Stimulated activated CD4-positive, alpha-beta T cell treated with anti-CD3 and anti-CD28 coated beads, Interleukin-1b, Interleukin-23, amount 100 ng/mL, for 4 hours (primary cell): ENCODE measurements at places on chromosomes 16 and 17.
A peak's percentile ranks its signal among the peaks of the same experiment; 100 is the strongest.

DNA sequence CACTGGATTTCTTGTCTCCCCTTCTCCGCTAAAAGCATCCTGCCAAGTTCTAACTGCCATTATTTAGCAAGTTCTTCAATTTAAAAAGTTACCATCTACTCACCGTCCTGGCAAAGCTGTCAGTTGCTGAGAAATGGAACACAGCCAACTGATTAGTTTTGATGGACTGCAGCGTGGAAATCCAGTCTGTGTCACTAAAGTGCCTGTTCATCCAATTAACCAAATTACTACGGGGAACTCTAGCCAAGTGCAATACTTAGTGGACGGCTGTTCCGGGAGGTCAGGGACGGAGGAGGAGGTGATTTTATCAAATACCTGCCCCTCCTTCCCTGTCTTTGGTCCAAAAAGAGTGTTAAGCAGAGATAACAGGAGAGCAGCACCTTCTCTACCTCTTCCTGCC, 260.7 kb downstream of the MAF start:
- DNase-seq, result no peak

- peak; percentile 47 for DNase-seq
Observed at GRCh38 chr17:8121681-8122421, 2.1 kb downstream of the HES7 start.

GRCh38 chr17:81394377-81394920, 808 bp upstream of the BAHCC1 start:
- no peak for DNase-seq

DNA sequence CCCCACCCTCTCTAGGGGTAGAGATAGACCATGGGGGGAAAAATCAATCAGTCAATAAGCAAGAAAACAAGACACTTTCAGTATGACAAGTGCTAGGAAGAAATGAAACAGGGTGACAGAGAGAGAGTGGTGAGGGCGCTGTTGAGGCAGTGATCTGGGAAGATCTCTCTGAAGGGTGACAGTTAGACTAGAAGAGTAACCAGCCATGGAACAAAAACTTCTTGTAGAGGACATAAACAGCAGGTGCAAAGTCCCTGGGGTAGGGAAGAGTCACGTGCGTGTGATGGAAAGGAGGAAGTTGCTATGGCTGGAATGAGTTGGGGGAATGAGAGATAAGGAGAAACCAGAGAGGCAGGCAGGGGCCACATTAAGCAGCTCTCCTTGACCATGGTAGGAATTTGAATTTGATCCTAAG, 16.8 kb upstream of the EMP2 start:
- DNase-seq, result no peak

GRCh38 chr17:45098869-45099616, 33.3 kb downstream of the PLCD3 start:
- peak; percentile 67 for DNase-seq

- DNase-seq, result no peak
Observed at GRCh38 chr16:83550183-83550569, 257.6 kb upstream of the HSBP1 start.

- DNase-seq, result no peak
Observed at GRCh38 chr17:8948462-8948861, 17.0 kb downstream of the PIK3R5 start.

GRCh38 chr16:57607676-57608461, 20.6 kb upstream of the ADGRG1 start:
- DNase-seq, result no peak

GRCh38 chr17:9367156-9367555, 208.5 kb downstream of the STX8 start:
- no peak for DNase-seq

DNA sequence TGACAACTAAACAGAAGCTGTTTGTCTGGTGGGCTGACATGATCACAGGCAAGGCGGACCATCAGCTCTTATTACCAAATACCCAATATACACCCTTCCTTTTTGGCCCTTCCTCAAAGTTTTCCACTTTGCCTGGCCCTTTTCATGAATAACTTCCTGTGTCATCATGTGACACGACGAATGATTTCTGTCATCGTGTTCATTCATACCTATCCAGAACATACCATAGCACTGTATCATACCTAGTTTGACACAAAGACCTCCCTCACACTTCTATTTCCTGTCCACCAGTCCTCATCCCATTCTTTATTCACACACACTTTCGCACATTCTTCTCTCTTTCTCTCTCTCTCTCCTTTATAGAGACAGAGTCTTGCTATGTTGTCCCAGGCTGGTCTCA, 131.8 kb downstream of the STX8 start:
- DNase-seq, result no peak

GRCh38 chr17:58276423-58276822, 4.3 kb downstream of the MPO start:
- DNase-seq, result no peak

- peak; percentile 71 for DNase-seq
Observed at GRCh38 chr16:29899516-29900101, at the start of gene SEZ6L2. TSS of gene SEZ6L2 (minus strand) at chr16:29899550. CDS start at chr16:29899019, 531 bp downstream.

- no peak for DNase-seq
Observed at GRCh38 chr17:17852930-17853329, 16.1 kb upstream of the SREBF1 start.

DNA sequence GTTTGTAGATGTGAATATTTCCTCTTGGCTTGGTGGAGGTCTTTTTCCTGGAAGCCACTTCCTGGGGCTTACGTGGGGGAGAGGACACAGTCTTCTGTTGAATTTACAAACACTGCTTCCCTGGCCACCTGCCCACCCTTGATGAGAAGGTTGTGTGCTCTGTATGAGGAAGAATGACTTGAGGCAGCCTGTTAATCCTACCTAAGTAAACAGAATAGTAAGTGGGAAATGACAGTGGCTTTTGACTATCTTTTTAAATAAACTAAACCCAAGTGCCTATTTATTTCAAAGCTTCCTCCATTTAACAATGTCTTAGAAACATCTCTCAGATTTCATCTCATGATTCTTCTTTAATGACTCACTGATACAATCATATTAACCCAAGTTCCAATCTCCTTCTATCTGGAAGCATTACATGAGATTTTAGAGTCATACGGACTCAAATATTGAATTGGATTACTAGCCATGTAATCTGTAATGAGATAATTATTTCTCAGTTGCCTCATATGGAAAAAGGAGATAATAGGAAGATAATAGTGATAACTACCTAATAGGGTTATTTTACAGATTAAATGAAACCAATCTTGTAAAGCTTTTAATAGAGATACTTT, 96.6 kb upstream of the SMIM36 start:
- no peak for DNase-seq

DNA sequence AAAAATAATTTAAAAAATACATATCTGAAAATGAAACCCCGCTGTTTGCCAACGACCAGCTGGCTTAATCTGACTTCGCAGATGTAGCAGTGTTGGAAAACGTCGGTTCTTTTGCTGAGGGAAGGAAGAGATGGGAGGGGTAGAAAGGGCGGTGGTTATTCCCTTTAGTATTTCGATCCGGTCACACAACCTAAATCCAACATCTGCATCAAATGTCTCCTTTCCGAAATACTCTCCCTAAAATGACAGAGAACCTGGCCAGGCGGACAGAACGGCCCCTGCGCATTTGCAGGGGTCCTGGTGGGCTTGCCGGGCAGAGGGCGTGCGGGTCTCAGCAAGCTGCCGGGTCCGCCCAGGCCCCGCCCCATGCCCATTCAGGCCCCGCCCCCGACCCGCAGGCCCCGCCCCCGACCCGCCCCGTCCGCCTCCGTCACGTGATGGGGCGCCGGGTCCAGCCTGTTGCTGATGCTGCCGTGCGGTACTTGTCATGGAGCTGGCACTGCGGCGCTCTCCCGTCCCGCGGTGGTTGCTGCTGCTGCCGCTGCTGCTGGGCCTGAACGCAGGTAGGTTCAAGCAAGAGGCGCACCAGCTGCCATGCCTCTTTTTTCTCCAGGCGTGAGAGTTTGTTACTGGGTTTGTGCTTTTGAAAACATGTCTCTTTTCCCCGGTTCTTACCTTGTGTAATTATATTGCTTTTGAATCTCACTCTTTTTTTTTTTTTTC, at the start of gene SCPEP1:
Gene SCPEP1 (plus strand): TSS at position 459 of the 723 bp plus-strand sequence. CDS start 29 bp downstream, at position 488.
- DNase-seq, result peak; percentile 69

GRCh38 chr16:86519649-86520316, 9.5 kb downstream of the FOXF1 start:
- peak; percentile 41 for DNase-seq

- no peak for DNase-seq
Observed at GRCh38 chr16:72308396-72308795, 136.4 kb upstream of the PMFBP1 start.

DNA sequence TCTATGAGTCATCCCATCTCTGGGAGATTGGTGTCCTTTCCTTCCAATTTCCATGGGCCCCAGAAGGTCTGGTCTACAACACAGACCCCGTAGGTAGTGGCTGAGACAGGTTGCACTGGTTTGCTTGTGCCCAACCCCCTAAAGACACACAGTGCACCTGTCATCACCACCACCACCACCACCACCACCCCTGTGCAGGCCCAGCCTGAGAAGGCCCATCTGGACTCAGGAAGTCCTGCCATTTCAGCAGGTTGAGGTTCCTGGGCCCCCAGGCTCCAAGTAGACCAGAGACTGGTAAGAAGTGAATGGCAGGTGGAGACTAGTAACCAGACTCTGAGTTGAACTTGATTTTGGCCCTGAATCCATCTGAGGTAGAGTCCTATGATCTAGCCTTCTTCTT, 25.9 kb upstream of the PHB1 start:
- no peak for DNase-seq

DNA sequence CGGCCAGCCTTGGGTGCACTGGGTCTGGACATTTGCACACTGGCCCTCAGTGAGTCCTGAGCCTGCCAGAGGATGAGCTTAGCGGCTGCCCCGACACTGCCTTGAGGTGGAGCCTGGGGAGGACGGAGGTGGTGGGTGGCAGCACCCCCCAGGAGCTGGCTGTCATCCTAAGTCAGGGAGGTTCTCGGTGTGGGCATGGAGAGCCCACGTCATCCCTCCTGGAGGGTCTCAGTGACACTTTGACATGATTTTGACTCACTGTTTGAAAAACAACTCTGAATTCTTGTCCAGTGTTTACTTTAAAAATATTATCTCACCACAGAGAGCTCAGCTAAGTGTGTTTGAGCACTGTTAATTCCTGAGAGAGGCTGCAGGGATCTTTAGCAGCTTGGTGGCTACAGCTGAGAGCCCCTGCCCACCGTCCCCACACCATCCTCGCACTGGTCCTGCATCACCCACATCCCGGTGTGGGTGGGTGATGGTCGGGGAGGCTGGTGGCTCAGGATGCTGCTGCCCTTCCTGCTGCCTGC, 63.1 kb downstream of the BANP start:
- no peak for DNase-seq

- no peak for DNase-seq
Observed at GRCh38 chr17:38533241-38533640, 72.5 kb downstream of the SRCIN1 start.

- no peak for DNase-seq
Observed at GRCh38 chr16:31038993-31039392, 5.6 kb downstream of the STX4 start.

DNA sequence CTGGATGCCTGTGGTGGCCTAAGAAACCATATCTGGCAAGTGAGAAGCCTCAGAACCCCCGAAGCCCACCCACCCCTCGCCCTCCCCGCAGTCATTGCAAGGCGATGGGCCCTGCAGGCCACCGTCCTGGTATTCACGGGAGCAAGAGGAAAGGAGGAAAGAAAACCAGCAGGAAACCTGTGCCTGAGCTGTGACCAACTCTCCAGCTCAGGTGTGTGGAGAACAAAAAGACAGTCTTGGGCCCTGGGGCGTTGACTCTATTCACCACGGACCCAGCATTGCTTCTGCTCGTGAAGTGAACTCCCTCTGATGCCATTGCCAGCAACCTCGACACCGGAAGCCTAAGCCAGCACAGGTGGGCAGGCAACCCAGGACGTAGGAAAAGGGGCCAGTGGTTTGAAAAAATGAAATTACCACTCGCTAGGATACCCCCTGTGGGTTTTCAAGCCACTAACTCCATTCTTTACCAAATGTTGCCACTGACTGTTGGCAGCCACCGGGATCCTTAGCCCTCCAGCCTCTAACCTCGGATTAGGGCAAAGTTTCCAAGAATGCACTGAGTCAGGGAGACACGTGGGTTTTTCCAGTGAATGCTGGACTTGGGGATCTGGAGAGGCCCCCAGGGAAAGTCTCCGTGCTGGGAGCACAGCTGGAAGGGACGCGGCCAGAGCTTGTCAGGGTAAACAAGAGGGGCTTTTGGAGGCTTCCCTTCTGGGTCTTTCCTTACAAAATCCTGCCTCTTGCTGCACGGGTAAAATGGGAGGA, 25.1 kb downstream of the FA2H start:
- DNase-seq, result no peak

DNA sequence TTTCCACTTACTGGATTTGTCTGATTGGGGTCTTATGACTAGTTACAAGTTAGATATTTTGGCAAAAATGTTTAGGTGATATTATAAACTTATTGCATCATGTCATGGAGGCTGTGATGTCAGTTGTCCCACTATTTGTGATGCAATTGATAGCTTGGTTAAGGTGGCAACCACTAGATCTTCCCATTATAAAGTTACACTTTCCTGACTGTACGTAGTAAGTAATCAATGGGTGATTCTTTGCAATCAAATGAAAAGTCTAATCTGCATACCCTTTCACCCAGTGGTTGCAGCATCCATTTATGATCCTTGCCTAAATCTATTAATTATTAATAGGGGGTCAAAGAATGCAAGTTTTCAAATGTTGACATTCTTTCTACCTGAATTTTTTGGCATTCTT, 4.4 kb upstream of the PCTP start:
- no peak for DNase-seq

- no peak for DNase-seq
Observed at GRCh38 chr16:87389245-87389644, 2.9 kb upstream of the MAP1LC3B start.

GRCh38 chr16:29687755-29688154, 8.8 kb downstream of the QPRT start:
- DNase-seq, result no peak

DNA sequence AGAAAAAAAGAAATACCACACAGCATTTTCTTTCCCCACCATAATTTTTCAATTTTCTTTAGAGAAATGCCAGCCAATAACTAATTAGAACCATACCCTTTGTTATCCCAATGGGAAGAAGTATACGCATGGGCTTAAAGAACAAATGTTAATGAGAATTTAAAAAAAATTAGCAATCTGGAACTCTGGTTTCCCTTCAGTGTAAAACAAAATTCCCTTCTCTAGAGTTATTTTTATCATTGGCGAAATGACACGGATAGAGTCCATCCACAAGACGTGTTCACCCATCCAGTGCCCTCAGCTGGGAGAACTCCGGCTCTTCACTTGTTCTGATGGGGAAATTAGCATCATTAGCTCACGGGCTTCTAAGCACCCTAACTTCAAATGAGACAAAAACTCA, 3.3 kb downstream of the NXN start:
- DNase-seq, result no peak
